ENCODE measurements at places on chromosomes 16 and 17. TPM values are rescaled to one million over a fixed set of nuclear protein-coding genes. Genes with fewer than 3 reads are reported as not detected.
A peak's percentile ranks its signal among the peaks of the same experiment; 100 is the strongest.

Gene CORO1A
- 24.9 TPM for total RNA-seq

DNA sequence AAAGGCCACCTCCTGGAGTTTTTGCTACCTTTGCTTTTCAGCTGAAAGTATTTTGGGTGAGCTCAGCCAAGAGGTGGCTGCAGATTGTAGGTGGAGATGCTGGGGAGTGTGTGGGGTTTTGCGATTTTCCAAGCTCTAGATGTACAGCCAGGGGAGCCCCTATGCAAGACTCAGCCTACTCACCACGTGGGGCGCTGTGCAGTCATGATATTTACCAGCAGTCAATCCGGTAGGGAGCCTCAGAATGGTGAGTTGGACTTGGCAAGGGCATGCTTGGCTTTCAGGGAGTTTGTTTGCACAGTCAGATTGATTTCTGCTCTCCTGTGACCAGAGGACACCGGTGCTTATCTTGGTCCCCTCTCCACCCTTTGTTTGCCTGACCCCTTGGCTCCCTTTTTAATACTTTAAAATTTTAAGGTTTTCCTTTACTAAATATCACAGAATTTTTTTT is 175.3 kb downstream of the UTP18 start:
- peaks cover 26% of the 10 kb centered on the region for H3K4me1 ChIP-seq
- H3K27me3 ChIP-seq, result peaks cover 5% of the 10 kb centered on the region
- no peak overlapping the region for H3K4me3 ChIP-seq
- DNase-seq, result peak; percentile 64
- H3K36me3 ChIP-seq, result peaks cover 5% of the 10 kb centered on the region
- no peak overlapping the region for H3K27ac ChIP-seq

Gene MILR1
- 1.6 TPM for total RNA-seq

DNA sequence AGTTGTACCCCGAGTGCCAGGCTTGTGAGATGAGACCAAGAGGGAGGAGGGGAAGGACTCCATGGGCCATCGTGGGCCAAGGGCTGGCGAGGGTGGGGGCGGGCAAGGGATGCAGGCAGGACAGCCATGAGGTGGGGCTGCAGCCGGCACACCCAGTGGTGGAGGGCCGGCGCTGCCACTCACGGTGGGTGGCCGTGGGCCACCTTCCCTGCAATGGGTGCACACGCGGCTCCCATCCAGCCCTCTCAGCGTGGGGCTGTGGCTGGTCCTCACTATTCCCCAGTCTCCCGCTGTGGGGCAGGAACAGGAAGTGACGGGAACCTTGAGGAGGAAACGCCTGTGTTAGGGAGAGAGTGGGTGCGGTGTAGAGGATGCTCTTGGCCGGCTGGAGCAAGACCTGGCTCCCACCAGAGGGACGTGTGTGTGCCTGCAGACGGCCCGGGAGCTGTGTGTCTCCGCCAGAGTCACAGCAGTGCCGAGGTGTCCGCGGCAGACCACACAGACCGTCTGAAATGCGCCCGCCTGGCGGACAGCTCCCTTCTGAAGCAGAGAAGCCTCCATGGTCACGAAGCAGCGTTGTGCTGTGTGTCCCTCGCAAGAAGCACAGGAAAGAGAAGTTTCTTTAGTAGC is 23.6 kb downstream of the CIBAR2 start:
- H3K27ac ChIP-seq, result no peak overlapping the region
- peaks cover 5% of the 10 kb centered on the region for H3K27me3 ChIP-seq
- H3K4me1 ChIP-seq, result peaks cover 9% of the 10 kb centered on the region
- H3K4me3 ChIP-seq, result no peak overlapping the region
- peaks cover under 1% of the 10 kb centered on the region for H3K36me3 ChIP-seq

Data from endothelial cell (in vitro differentiated cells).